ENCODE measurements at places on chromosomes 16 and 17.

GRCh38 chr17:40615068-40615840 lies 32.4 kb downstream of the SMARCE1 start:
- DNase-seq, result peak; percentile 18

DNA sequence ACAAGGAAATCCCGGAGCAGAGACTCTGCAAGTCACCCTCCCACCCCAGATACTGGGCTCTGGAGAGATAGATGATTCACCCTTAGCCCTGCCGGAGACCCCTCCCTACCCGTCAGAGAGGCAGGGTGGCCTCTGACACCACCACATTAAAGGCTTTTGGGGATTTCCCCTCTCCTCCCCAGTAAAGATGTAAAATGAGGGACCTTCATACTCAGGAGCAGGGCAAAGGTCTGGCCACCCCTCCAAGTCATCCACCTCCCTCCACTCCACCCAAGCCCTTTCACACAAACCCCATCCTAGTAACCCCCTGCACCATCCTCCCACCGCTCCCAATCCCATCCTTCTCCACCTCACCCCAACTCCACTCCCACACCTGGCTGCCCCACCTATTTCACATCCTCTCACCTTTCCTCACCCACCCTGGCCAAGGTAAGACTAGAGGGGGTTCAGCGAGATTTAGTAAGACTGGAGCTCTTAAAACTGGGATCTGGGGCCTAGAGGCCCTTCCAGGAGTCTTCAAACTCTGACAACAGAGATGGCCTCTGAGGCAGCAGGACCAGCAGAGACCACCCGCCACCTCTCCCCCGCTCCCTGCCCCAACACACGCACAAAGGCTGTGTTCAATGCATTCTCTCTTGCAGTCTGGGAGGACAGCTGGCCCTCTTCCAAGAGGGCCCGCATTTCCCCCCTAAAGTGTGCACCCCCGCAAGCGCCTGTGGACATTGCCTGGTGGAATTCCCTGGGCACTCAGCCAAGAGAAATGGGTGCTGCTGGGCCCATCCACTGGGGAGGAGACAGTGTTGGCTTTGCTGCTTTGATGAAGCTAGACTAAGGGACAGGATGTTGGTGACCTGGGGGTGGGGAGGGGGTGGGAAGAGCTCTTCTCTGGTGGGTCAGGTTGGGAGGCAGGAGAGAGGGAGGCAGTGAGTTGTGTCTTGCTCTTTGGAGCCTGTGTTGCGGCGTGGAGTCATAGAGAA lies 1.1 kb downstream of the ABAT start:
- DNase-seq, result no peak

- DNase-seq, result peak; percentile 87
Observed at GRCh38 chr17:82845163-82845807, 5.5 kb upstream of the ZNF750 start.

- DNase-seq, result no peak
Observed at GRCh38 chr16:87924041-87924810, 12.1 kb downstream of the CA5A start.

DNA sequence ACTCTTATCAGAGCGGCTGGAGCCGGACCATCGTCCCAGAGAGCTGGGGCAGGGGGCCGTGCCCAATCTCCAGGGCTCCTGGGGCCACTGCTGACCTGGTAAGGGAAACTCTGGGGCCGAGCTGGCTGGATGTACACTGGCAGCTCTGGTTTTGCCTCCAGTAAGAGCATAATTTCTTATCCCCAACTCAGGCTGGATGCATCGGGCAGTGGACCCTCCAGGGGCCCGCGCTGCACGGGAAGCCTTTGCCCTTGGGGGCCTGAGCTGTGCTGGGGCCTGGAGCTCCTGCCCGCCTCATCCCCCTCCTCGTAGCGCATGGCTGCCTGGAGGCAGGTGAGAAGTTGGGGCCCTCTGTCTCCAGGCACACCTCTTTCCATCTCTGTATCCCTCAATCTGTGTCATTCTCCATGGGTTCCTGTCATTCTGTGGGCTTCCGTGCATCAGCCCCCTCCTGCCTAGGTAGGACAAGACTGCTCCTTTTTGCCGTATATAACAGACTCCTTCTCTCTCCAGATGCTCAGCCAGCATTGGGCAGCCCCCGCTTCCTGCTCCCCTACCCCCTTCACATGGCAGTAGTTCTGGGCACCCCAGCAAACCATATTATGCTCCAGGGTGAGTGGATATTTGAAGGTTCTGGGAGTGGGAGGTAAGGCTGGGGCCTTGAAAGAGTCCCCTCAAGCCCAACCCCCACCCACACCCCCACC lies 9.4 kb upstream of the TMEM88 start:
- no peak for DNase-seq

- peak; percentile 61 for DNase-seq
Observed at GRCh38 chr17:82300707-82301270, 16.6 kb downstream of the CD7 start.

- no peak for DNase-seq
Observed at GRCh38 chr17:16178836-16179235, 36.5 kb downstream of the NCOR1 start.

GRCh38 chr16:11794447-11794846 lies 2.6 kb downstream of the ZC3H7A start:
- no peak for DNase-seq

DNA sequence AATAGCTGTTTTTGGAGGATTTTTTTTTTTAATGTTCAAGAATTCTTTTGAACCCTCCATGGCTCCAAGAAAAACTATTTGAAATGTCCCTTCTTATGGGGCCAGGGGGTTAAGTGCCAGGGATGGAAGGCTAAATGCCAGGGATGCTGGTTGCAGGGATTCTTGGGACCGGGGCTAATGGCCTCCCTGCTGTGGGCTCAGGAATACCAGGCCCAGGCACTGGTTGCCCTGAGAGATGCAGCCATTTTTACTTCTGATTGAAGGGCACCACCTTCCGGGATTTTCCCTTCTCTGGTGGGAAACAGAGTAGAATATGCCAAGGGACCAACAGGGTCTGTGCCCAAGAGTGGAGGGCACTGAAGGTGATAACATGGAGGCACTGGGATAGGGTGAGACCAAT lies 10.9 kb upstream of the KAT7 start:
- DNase-seq, result no peak

DNA sequence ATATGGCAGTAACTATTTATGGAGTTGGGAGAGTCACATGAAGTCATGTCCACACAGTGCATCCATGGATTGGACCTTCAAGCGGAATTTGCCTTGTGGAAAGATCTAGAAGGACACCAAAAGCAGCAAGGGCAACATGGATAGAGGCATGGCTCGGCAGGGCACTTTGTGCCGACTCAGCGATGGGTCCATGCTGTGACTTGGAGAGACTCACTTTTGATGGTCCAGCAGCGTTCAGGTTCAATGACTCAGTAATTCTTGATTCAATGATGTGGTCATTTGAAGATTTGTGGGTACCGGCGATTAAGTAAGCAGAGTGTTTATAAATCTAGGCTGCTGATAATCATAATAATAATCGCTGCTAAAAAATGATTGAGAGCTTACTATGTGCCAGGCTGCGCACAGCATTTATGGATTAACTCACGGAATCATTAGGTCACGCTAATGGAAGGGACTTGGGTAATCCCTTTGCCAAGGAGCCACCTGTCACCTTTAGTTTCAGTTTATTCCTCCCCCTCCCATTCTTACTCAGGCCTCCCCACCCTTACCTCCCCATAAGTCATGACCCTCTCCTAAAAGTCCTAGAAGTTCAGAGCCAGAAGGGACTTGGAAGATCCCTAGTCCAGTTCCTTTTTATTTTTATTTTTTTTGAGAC lies 127.5 kb upstream of the CRHR1 start:
- DNase-seq, result no peak

DNA sequence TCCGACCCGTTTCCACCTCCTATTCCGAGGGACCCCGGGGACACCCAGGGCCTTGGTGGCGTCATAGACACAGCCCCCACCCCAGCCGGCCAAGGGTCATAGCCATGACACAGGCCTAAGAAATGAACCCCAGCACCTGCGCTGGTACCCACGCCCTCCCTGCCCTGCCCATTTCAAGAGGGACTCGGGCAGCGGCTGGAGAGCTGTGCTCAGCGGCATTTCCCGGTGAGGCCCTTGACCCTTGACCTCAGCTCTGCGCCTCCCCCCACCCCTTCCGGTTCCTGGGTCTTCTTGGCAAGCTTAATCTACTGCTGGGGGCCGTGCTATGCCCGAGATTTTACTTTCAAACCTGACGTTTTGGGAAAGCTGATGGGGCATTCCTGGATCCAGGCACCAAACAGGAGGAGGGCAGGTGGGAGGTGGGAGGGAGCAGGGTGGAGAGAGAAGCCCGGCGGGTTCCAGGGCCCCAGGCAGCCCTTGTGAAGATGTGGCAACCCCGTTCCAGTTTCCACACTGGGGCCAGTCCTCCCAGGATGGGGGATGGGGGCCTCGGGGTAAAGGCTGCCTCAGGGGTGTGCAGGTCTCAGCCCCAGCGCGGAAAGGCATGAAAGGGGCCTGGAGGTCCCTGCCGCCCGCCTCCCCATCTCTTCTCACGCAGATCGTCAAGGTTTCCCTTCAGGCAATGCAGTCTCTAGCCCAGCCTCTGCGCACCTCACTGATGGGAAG lies at the start of gene SLC22A31:
SLC22A31 (minus strand) TSS at position 414 of the 726 bp plus-strand sequence; CDS start at position 378, 36 bp downstream.
- no peak for DNase-seq

GRCh38 chr17:47888293-47888692 lies 7.7 kb upstream of the SP2 start:
- DNase-seq, result no peak

- DNase-seq, result no peak
Observed at GRCh38 chr17:36509272-36509985, 22.9 kb downstream of the ZNHIT3 start.

- DNase-seq, result no peak
Observed at GRCh38 chr16:56679078-56679730, 3.1 kb upstream of the MT1X start.

DNA sequence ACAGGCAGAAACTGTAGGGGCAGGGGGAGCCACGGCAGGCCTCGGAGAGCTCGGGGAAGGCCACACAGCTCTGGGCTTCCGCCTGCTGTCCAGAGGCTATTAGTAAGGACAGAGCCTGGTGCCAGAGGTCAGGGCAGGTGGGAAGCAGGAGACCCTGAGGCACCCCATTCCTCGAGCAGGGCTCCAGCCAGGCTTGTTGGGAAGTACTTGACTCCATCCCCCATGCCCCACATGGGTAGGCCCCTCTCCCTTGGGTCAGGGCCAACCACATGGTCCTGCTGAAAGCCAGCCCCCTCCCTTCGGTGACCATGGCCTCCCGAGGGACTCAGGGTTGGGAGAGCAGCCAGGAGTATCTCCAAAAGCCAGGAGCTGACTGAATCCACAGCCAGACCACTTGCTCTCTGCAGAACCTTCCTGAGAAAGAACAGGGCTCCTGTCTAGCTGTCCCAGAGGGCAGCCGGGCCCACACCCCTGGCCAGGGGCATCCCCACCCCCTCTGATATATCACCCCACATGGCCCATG lies 17.4 kb upstream of the MPRIP start:
- no peak for DNase-seq

All from kidney capillary endothelial cell (primary cell).